ENCODE measurements at places on chromosomes 11 and 22.

- DNase-seq, result no peak
Measured at GRCh38 chr11:63567044-63567840, 4.1 kb upstream of the PLAAT2 start.

- DNase-seq, result no peak
Measured at GRCh38 chr11:70483077-70483861, 84.9 kb downstream of the CTTN start.

- DNase-seq, result peak; percentile 64
Measured at GRCh38 chr22:23218867-23219251, 38.5 kb downstream of the BCR start.

DNA sequence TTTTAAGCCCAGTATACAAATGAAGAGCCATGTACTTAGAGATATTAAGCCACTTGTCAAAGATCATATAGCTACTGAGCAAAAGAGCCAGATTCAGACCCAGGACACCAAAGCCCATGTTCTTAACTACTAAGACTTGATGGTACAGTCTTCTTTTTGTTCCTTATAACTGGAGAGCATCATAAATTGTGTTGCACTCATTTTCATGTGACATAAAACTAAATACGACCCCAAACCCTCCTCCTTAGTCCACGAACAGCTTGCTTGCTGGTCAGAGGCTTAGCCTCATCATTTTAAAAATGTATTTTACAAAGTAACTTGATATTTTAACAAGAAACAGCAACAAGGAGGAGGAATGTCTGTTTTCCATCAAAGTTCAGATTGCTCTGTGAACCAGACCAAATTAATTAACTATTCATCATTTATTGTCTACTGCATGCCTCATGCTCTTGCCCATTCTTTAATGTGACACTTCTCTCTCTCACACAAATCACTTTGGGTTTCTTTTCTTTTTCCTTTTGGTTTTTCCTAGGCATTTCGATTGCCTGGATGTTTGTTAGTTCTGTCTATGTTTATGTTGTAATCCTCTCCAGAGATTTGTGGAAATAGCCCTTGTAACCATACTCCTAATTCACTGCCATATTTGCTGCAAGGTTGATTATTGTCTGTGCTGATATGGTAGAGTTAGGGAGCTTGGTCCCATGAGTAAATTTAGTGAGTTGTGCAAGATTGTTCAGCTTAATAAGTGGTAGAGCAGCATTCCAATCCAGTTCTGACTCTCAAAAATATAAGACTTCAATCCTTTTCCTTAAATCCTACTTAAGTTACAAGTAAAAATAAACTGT is 8.4 kb upstream of the ARHGAP20 start:
- no peak for DNase-seq

- no peak for DNase-seq
Measured at GRCh38 chr11:66593650-66594049, 665 bp downstream of the CCS start.

DNA sequence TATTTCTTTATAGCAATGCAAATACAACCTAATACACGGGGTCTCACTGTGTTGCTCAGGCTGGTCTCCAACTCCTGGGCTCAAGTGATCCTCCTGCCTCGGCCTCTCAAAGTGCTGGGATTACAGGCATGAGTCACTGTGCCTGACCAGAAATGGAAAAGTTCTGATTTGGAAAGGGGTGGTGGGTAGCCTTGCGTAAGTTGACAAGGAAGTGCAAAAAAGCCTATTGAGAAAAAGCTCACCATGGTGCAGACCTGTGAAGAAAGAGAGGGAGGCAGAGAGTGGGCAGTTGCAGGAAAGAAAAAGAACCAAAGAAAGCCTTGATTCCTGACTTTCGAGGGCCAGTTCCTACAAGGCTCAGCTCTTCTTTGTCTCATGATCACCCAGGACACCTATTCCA is 27.1 kb downstream of the AGBL2 start:
- no peak for DNase-seq
